Caudate nucleus (tissue), 63 donors: ENCODE measurements at places on chromosomes 4 and X.

DNA sequence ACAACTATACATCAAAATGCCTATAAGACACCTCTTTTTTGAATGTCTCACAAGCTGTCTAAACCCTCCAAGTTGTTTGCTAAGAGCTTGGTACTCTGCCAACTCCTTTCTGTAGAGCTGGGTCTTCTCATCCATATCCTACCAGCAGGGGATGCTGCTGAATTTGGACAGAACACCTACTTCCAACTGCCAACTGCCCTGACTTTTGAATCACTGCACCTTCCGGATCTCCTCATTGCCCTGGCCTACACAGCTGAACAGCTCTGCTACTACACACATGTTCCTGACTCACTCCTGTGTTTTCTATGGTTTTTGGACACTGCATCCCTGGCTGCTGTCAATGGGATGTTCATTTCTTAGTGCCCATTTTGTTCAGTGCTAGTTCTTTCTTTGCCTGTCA, 18.7 kb downstream of the FAM184B start:
- no peak for DNase-seq

DNA sequence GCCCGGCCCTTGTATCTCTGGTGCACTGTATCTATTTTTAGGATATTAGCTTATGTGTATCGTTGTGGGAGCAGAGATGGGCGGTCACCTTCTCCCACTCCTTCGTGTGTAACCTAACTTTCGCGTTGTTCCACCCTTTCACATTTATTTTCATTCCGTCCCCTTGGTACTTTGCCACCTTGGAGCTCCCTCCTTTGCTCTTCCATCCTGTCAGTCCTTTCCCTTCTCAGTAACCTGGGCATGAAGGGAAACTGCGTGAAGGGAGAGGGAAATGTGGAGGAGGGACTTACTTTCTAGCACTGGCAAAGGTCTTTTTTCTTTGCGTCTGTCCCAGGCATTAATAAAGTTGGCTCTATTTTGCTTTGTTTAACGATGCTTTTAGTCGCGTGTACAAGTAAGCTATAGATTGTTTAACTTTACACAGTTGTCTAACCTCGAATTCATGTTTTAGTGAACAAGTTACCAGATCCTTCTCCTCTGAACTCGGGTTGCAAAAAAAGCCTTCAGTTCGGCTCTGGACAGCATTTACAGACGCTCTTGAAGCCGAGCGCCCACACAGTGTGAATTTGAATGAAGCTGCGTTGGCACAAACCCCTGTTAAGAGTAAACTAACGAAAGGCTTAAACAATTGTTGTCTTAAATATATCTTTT, 3.9 kb downstream of the PCDH10 start:
- DNase-seq, result peak; percentile 31

DNA sequence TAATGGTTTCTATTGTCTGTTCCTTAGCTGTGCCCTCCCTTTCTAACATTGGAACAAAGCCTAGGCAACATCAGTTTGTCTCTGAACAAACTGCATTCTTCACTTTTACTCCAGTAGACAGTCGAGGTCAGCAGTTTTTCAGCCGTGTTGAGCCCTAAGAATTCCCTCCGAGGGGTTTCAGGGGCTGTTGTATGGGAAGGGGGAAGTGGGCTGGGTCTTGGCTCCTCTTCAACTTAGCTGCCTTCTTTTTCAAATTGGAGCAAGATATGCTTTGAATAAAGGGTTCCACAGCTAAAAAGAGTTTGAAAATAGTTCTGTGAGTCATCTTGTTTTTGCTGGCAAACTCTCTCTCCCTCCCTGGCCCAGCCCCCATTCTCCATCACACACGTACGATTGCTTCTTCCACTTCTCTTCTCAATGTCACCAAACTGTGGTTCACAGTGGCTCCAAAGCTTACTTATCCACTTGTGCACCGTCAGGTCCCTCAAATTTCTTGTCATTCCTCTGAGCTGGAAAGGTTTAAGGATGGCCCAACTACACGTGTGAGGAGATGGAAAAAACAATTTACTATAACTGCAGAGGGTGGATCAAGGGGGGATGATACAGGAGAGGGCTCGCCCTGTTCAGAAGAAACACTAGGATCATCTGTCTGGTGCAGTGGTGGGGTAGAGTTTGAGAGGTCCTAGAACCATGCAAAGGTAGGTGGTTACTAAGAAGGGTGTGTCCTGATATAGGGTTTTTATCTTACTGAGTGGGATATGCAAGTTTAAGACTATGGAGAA, 9.2 kb upstream of the MAML3 start:
- no peak for DNase-seq

DNA sequence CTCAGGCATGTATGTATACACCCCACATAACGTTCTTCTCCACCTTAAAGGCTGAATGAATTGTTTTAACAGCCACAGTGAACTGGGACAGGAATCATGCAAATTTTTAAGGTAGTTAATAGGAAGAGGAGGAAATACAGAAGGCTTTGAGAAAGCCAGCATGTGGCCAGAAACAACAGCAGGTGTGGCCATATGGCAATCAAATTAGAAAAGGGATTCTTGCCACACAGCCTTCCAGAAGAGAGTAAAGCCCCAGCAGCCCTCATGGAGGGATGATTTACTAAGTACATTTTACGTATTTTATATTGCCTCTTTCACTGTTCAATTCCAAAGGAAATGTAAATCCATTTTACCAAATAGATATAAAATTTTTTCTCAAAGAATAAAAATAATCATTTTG, 792.2 kb downstream of the ADGRL3 start:
- DNase-seq, result no peak

DNA sequence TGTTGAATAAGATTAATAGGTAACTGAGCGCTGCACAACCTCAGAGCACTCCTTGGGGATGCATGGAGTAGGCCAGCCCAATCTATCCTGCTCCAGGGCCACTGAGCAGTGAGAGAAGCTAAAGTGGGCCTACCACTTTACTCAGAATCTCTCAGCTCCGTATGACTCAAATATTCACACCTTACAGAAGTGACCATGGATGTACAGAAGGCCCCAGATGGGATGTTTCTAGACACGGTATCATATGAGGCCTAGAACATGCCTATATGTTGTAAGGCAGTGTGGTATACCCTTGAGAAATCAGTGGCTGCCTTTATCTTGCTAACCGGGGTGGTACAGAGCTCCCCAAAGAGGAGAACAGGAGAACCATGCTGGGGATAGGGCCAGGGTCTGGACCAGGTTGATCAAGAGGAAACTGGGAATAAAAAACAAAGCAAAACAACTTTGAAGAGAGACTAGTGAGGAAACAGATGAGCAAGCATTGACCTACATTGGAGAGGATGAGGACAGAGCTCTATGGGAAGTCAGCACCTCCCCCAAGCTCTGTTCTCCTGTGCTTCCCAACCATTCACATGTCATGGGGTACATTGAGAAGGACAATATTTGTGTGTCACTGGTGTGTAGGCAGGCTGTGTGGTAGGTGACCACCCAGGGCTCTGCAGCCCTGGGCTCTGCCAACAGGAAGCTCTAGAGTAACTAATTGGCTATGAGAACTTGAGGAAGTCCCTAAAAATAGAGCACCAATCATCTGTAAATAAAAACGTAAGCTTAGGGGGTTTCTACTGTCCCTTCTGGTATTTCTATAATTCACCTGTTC, 31.4 kb downstream of the HOPX start:
- no peak for DNase-seq

GRCh38 chrX:100353326-100353725, 56.7 kb downstream of the PCDH19 start:
- DNase-seq, result no peak

DNA sequence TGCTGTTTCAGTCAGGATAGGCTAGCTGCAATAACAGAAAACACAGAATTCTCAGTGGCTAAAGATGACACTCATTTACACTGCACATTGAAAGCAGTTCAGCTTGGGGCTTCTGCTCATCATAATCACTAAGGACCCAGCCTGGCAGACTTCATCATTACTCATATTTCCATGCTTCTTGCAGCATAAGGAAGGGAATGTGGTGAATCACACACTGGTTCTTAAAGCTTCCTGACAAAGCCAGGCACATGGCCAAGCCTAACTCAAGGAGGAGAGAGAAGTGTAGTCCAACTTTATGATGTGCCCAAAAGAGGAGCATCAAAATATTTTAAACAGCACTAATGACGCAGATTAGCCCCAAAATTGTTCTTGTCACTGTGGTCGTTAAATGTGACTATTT, 186.5 kb downstream of the BANK1 start:
- no peak for DNase-seq

GRCh38 chr4:65880594-65880993, 210.3 kb upstream of the EPHA5 start:
- no peak for DNase-seq

DNA sequence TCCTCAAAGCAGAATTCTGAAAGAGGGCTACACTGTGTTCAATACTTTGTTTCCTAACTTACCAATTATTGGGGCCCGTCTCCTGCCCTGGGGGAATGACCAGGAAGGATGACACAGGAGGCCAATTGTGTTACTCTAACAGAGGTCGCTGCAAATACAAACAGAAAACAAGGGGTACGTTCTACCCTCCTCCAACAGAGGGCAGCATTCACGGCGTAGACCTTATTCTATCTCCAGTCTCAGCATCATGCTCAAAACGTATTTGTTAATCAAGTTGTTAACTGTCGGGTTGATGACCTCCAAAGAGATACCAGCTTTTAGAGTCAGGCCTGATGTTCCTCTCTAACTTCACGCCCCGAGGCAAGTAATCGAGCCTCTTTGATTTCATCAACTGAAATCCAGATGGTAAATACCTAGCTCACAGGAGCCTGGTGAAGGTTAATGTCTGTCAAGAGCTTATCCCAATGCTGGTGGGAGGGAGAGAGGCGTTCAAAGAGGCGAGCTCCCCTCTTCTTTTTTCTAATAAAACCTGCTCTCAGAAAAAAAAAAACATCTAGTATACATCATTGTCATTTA, 181.0 kb upstream of the KCNIP4 start:
- DNase-seq, result no peak

- DNase-seq, result peak; percentile 16
Measured at GRCh38 chrX:20547611-20548051, 280.9 kb upstream of the RPS6KA3 start.

GRCh38 chr4:139898293-139898692, 232.7 kb downstream of the MGST2 start:
- no peak for DNase-seq

- DNase-seq, result no peak
Measured at GRCh38 chr4:188032583-188032982, 37.0 kb downstream of the ZFP42 start.

DNA sequence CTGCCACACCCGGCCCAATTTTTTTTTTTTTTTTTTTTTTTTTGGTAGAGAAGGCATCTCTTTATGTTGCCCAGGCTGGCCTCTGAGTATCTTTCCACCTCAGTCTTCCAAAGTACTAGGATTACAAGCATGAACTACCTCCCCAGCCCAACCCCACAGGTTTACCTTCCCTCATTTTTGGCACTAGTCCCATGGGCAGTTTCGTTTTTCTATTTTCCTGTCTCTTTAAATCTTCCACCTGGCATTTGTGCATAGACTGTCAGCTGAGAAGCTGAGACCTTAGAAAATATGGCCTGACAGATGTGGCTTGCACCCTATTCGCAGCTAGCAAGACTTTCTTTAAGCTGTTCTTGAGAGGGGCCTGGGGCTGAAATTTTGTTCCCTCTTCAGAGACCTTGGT, 27.9 kb downstream of the TNIP2 start:
- DNase-seq, result no peak

DNA sequence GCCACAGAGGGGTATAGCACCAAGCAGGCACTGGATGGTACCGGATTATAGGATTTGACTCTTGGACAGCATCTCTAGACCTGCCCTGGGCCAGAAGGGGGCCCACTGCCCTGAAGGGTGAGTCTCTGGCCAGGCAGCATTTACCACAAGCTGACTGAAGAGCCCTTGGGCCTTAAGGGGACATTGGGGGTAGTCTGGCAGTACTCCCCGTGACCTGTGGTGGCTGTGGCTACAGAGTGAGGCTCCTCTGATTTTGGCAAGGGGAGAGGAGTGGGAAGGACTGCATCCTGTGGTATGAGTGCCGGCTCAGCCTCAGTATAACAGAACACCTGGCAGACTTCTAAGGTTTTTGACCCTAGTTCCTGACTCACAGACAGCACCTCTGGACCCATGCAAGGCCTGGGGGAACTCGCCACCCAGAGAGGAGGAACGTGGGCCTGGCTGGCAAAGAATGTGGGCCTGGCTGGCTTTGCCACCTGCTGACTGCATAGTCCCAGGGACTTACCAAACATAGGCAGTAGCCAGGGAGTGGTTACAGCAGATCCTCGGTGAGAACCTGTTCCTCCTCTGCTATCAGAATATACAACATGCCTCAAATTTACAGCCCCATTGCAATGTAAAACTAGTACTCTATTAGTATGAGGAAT, 48.1 kb downstream of the ABCB7 start:
- DNase-seq, result no peak

DNA sequence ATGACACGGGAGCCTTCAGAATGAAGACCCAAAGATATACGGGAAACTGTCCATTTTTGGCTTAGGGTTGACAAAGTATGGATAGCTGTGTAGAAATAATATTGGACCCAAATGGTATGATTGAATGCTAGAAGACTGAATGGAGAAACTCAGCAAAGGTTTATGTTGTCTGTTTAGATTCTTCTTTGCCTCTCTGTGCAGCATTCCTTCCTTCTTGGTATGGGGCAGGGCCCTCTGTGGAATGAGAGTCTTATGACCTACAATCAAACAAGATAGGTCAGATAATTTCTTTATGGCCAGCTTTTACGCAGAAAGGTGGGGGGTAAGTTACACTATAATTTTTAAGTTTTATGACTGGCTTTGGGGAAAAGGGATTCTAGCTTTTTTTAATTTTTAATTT, 124.3 kb downstream of the PCDH10 start:
- DNase-seq, result no peak

DNA sequence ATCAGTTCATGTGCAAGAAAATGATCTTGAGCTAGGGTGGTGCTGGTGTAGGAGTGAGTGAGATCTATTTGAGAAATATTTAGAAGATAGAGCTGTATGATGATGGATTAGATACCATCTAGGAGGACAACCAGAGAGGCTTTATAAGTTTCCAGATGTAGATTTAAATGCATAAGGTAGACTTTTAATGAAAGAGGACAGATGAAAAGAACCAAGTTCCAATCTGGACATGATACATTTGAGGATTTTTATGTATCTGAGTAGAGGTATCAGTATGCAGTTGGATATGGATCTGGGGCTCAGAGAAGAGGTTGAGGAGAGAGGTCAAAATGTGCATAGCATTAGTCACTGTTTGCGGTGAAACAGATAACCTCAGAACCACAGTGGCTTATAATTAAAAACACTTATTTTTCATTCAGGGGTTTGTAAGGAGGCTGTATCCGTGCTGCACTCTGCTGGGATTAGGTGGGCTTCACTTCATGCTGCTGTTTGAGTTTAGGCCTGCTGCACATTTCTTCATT, 348.7 kb downstream of the BMPR1B start:
- no peak for DNase-seq

DNA sequence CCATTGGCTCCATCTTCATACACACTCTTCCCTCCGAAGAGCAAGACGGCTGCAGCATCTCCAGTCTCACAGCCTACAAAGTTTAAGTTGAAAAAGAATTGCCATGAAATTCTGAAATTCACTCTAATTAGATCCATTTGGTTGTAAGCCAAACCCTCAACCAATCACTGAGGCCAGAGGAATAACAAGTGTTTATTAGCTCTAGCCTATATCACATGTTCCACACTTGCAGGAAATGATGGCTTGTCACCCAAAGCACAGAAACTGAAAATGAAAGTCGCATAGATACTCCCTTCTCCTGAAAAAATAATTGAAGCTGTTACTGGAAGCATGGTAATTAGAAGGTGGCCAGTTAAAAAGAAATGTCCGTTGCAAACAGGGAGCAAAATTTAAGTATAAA, 1071.8 kb downstream of the CCSER1 start:
- DNase-seq, result no peak
